Calu3 (cell line): ENCODE measurements at places on chromosomes 3 and 15. TPM values are rescaled to one million over a fixed set of nuclear protein-coding genes. Genes with fewer than 3 reads are reported as not detected.

DNA sequence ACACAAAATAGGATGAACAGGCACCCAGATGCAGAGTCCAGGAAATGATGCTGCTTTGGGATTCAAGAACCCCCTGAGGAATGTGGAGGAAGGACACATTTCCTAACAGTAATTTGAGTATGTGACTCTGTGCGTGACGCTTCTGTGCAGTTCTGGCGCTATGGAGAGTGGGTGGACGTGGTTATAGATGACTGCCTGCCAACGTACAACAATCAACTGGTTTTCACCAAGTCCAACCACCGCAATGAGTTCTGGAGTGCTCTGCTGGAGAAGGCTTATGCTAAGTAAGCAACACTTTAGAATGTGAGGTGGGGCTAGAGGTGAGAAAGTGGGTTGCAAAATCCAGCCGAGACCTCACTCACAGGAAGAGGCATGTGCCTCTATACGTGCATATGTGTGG is 28.3 kb downstream of the CAPN3 start:
- no peak overlapping the region for H3K4me3 ChIP-seq
- no peaks in the 10 kb centered on the region for H3K36me3 ChIP-seq
- H3K27ac ChIP-seq: no peak overlapping the region
- no peaks in the 10 kb centered on the region for H3K4me1 ChIP-seq
- no peak for DNase-seq

- no peak overlapping the region for H3K4me3 ChIP-seq
- H3K4me1 ChIP-seq: no peaks in the 10 kb centered on the region
- H3K36me3 ChIP-seq: no peaks in the 10 kb centered on the region
- no peak for DNase-seq
- no peaks in the 10 kb centered on the region for H3K27me3 ChIP-seq
Observed at GRCh38 chr3:16377196-16377595, 112.2 kb downstream of the OXNAD1 start.

GRCh38 chr3:152331018-152331541 is 62.4 kb downstream of the MBNL1 start:
- H3K4me3 ChIP-seq: peak overlapping the region; percentile 15
- DNase-seq: peak; percentile 74
- H3K27me3 ChIP-seq: no peaks in the 10 kb centered on the region
- peaks cover 46% of the 10 kb centered on the region for H3K4me1 ChIP-seq
- peaks cover 18% of the 10 kb centered on the region for H3K36me3 ChIP-seq
- H3K27ac ChIP-seq: peak overlapping the region; percentile 80

Gene ANKRD34C
- total RNA-seq: not detected in 2 replicates

DNA sequence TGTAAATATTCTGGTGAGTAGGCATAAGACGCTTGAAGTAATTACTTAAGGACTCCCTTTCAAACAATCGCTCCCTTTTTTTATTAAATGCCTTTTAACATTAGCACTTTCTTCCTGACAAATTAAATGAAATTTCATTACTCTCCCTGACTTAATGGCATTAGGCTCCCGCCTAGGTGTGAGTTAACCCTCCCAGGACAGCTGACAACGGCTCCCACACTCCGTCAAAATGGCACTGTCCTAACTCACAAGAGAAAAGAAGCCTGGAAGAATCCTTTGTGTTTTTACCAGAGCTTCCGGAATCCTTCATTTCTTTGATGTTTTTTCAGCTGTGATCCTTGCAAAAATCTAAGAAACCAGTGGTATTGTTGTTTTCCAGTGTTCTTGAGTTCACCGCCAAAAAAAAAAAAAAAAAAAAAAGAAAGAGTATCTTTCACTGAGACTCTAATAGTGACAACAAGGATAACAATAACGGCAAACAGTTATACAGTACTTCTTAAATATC is 861.0 kb upstream of the NR2F2 start:
- DNase-seq: no peak
- no peak overlapping the region for H3K27ac ChIP-seq
- no peaks in the 10 kb centered on the region for H3K27me3 ChIP-seq
- H3K4me1 ChIP-seq: peaks cover 14% of the 10 kb centered on the region
- H3K4me3 ChIP-seq: no peak overlapping the region

GRCh38 chr3:140189267-140189666 is 254.3 kb downstream of the CLSTN2 start:
- H3K4me3 ChIP-seq: no peak overlapping the region
- no peaks in the 10 kb centered on the region for H3K36me3 ChIP-seq
- DNase-seq: no peak
- H3K4me1 ChIP-seq: no peaks in the 10 kb centered on the region
- H3K27me3 ChIP-seq: no peaks in the 10 kb centered on the region

Gene KLHL6
- total RNA-seq: not detected in 2 replicates

GRCh38 chr3:179449636-179450035 is 1.6 kb downstream of the GNB4 start:
- peaks cover 20% of the 10 kb centered on the region for H3K4me1 ChIP-seq
- no peak for DNase-seq
- no peak overlapping the region for H3K4me3 ChIP-seq
- peaks cover 22% of the 10 kb centered on the region for H3K36me3 ChIP-seq
- no peak overlapping the region for H3K27ac ChIP-seq

GRCh38 chr15:99645543-99645935 is 79.8 kb downstream of the MEF2A start:
- peaks cover 20% of the 10 kb centered on the region for H3K36me3 ChIP-seq
- H3K27me3 ChIP-seq: no peaks in the 10 kb centered on the region
- no peaks in the 10 kb centered on the region for H3K4me1 ChIP-seq
- H3K4me3 ChIP-seq: no peak overlapping the region

Gene CDHR4
- total RNA-seq: not detected in 2 replicates

Gene RNF111
- total RNA-seq: 55.2 and 65.8 TPM in 2 replicates
